ENCODE measurements at places on chromosomes 7 and 10. TPM values are rescaled to one million over a fixed set of nuclear protein-coding genes. Genes with fewer than 3 reads are reported as not detected.

DNA sequence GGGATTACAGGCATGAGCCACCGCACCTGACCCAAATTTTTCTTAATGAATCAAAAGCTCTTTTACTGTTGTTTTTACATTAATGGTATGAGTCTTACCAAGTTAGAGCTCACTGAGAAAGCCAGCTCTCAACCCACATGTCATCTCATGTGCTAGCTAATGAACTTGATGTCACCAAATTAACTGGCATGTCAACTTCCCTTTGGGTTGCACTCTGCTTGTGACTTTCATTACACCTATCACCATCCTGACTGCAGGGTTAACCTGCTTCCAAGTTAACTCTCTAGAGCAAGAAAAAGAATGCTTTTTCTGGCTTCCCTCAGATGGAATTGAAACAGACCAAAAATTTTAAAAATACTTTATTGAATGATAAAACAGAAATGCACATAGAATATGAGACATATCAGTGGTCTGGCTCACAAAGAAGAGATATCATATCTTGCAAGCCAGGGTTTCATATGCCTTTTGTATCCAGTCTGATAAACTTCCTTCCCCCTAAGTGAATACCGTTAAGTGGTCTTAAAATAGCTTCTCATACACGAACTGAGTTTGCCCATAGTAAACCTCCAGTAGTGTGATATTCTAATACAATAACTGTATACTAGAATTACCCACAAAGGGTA lies 42.9 kb upstream of the TRIM24 start:
- H3K27ac ChIP-seq: no peak overlapping the region
- no peak overlapping the region for H3K4me3 ChIP-seq
- H3K4me1 ChIP-seq: no peaks in the 10 kb centered on the region
- DNase-seq: no peak
- no peaks in the 10 kb centered on the region for H3K36me3 ChIP-seq
- H3K27me3 ChIP-seq: no peaks in the 10 kb centered on the region

IFIT1B gene
- total RNA-seq: not detected

TMEM139 gene
- total RNA-seq: not detected

DNA sequence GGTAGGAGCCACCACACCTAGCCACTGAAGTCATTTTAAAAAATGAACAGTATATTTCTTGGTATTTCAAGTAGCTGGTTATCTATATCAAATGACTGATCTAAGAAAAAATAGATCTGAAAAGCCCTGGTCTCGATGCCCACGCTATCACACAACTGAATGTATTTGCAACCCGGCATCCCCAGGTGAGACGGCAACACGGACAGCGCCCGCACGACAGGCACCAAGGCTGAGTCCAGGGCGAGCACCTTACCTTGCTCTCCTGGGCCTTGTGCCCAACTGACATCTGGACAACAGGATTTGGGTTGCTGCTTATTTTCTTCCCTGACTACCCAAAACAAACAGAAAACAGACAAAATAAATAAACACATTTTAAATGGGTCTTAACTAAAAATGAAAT lies 44.8 kb upstream of the NCAPG2 start:
- no peaks in the 10 kb centered on the region for H3K4me1 ChIP-seq
- no peak overlapping the region for H3K27ac ChIP-seq
- DNase-seq: no peak
- H3K4me3 ChIP-seq: no peak overlapping the region
- no peaks in the 10 kb centered on the region for H3K27me3 ChIP-seq

DNA sequence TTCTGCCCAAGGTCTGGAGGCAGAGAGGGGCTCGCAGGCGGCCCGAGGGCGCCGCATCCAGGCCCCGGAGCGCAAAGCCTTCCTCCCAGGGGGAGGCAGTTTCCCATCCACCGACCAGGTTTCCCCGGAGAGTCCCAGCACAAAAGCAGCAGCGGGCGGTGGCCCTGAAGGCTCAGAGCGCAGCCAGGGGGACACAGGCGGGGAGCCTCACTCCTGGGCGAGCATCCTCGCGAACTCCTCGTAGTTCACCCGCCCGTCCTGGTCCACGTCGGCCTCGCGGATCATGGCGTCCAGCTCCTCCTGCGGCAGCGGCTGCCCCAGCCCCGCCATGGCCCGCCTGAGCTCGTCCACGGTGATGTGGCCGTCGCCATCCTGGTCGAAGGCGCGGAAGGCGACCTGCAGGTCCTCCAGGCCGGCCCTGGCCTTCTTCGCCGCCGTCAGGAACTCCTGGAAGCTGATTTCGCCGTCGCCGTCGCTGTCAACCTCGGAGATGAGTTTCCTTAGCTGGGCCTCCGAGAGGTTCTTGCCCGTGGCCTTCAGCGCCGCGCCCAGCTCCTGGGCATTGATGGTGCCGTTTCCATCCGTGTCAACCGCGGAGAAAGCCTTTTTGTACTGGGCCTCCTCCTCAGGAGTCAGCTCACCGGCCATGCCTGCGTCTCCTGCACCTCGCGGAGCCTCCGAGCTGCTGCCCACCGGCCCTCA lies 428 bp downstream of the CALML5 start:
- no peak for DNase-seq
- no peaks in the 10 kb centered on the region for H3K4me1 ChIP-seq
- H3K27me3 ChIP-seq: peaks cover 2% of the 10 kb centered on the region
- H3K27ac ChIP-seq: no peak overlapping the region

DNA sequence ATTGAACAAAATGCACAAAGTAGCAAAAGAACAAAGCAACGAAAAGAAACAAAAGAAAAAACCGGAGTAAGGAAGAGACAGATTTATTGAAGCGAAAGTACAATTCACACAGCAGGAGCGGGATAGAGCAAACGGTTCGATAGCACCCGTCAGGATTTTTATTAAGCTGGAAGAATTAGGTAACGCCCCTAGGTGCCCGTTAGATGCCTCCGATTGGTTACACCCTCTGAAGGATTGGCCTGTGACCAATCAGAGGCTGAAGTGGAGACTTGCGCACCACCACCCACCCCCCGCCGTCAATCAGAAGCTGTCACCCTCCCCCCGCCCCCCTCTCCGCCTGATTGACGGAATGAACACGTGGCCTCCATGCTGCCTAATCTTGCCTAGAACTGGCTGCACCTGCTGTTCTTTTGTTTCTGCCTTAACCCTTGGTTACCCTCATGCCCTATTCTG lies 16.8 kb downstream of the OCM2 start:
- DNase-seq: no peak
- H3K36me3 ChIP-seq: no peaks in the 10 kb centered on the region

DNA sequence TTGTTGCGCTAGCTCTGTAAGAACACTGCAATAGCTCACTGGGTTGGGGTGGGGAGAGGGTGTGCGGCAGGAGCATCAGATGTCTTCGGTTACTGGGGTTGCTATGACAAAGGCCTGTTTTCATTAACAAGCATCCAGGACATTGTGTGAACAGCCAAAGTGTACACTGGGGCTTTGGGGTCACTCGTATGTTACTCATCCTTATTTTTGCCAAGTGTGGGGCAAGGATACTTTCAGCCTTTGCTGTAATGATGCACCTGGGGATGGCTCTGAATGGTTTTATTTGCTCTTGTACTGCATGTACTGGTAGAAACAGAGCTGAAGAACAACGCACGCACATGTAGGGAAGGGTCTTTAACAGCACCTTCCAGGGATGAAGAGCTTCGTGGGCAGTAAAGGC lies 73.0 kb upstream of the AFAP1L2 start:
- DNase-seq: no peak
- H3K27me3 ChIP-seq: no peaks in the 10 kb centered on the region
- no peaks in the 10 kb centered on the region for H3K36me3 ChIP-seq
- H3K27ac ChIP-seq: no peak overlapping the region
- no peak overlapping the region for H3K4me3 ChIP-seq

GRCh38 chr10:71999360-72000072 lies 35.3 kb downstream of the CHST3 start:
- no peaks in the 10 kb centered on the region for H3K27me3 ChIP-seq
- no peak overlapping the region for H3K27ac ChIP-seq
- H3K4me1 ChIP-seq: no peaks in the 10 kb centered on the region
- no peak for DNase-seq
- no peaks in the 10 kb centered on the region for H3K36me3 ChIP-seq

GRCh38 chr10:92202536-92202935 lies 88.3 kb downstream of the CPEB3 start:
- H3K4me1 ChIP-seq: no peaks in the 10 kb centered on the region
- no peak for DNase-seq
- no peaks in the 10 kb centered on the region for H3K27me3 ChIP-seq
- no peak overlapping the region for H3K27ac ChIP-seq
- no peaks in the 10 kb centered on the region for H3K36me3 ChIP-seq
- no peak overlapping the region for H3K4me3 ChIP-seq

DNA sequence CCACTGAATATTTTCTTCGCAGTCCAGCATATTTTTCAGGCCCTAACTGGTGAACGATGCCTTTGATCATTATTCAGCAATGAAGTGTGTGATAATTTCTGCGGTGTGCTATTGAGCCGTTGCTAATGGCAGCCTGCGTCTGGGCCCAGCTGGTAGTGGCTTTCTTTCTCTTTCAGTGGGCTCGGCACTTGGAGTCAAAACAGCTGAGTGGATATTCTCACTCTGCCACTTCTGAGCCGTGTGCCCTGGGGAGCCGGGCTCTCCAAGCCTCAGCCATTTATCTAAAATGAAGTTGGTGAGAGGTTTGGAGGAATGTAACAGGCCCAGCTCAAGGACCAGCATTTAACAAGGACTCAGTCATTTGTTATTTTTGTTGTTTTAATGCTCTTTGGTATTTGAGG lies 87.5 kb upstream of the IFRD1 start:
- 0 out of 2 replicates have a peak, but pooled peaks cover 3% of the 10 kb centered on the region for H3K27me3 ChIP-seq
- H3K36me3 ChIP-seq: no peaks in the 10 kb centered on the region
- H3K4me1 ChIP-seq: no peaks in the 10 kb centered on the region
- no peak overlapping the region for H3K27ac ChIP-seq
- no peak overlapping the region for H3K4me3 ChIP-seq

DNA sequence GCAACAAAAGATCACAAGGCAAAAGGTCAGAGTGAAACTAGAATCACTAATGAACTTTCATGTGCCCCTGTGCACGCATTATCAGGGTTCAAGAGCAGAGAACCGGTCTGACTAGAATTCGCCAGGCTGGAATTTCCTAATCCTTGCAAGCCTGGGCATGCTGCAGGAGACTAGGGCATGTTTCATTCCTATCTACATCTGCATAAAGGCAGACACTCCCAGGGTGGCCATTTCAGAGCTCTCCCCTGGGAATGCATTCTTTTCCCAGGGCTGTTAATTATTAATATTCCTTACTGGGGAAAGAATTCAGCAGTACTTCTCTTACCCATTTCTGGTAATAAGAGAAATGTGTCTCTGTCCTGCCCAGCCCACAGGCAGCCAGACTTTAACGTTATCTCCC lies 90.5 kb downstream of the CDC14C start:
- H3K4me3 ChIP-seq: no peak overlapping the region
- no peaks in the 10 kb centered on the region for H3K36me3 ChIP-seq
- no peak overlapping the region for H3K27ac ChIP-seq
- no peaks in the 10 kb centered on the region for H3K27me3 ChIP-seq

Data from GM12878 (cell line).